ENCODE measurements at places on chromosomes 12 and 14. TPM values are rescaled to one million over a fixed set of nuclear protein-coding genes. Genes with fewer than 3 reads are reported as not detected.

The WDR89 gene
- 8.7 TPM for total RNA-seq

The KRT81 gene
- total RNA-seq: not detected

- peak; percentile 64 for DNase-seq
These were observed 75.4 kb upstream of the PWP1 start for GRCh38 chr12:107610021-107610859.

DNA sequence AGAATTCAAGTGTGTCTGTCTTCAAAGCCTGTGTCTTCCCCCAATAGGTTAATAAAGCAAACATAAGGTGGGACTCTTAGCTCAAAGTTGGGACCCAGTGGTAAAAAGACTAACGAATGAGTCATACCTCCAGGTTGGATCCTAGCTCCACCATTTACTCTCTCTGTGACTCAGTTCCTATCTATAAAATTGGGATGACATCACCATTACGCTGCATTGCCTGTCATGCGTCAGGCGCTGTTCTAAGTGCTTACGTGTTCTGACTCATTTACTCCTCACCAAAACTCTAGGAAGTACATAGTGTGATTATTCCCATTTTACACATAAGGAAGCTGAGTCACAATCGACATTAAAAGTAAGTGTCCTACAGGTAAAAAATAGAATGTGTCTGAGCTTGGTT, 915.8 kb downstream of the VRK1 start:
- DNase-seq: no peak

- no peak for DNase-seq
These were observed 113.8 kb downstream of the ANO6 start for GRCh38 chr12:45329702-45330101.

DNA sequence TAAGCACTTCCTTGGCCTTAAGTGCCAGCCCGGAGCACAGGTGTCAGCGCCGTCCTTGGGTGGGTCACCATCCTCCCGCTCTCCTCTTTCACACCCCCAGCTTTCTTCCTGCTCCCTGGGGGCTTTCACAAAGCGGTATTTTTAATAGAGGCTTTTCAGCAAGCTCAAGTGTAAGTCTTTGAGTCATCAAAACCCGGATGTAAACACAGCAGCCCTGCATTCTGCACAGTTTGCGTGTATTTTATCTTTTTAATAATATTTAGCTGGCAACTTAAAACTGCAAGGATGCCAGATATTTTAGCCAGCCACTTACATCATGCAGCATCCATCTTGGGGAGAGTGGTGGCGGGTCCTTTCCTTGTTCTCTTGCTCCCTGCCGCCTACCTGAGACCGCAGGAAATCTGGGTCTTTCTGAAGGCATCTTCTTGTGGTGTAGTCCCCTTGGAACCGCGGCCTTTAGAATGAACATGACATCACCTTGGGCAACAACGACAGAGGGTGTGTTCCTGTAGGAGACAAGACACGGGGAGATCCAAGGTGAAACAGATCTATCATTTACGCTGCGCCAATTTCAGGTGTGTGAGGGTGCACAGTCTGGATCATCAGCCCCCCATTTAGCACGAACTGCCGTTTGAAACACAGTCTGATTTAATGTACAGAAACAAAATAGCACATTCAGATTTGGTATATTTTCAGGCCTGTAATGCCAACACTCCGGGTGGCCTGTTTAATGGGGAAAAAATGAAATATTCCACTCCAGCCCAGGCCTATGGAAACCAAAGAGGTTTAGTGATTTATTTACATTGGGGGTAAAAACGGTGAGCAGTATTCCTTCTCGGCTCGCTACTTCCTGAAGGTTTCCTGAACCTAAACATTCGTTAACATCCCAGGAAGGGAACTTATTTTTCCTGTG, 12.5 kb upstream of the IRF2BPL start:
- DNase-seq: no peak

DNA sequence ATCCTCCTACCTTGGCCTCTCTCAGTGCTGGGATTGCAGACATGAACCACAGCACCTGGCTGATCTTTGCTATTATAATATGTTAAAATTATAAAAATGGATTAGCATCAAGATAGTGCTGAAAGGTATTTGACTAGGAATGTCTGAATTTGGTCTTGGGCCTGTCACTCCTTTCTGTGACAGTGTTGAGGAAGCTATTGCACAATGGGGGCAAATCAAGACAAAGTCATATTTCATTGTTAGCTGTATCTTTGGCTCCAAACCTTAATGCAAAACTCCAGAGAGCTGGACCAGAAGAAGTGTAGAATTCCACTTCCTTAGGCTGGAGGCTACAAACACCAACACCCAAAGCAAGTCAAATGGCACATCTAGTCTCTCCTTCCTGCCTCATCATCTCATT, 42.2 kb downstream of the ZCRB1 start:
- DNase-seq: no peak

DNA sequence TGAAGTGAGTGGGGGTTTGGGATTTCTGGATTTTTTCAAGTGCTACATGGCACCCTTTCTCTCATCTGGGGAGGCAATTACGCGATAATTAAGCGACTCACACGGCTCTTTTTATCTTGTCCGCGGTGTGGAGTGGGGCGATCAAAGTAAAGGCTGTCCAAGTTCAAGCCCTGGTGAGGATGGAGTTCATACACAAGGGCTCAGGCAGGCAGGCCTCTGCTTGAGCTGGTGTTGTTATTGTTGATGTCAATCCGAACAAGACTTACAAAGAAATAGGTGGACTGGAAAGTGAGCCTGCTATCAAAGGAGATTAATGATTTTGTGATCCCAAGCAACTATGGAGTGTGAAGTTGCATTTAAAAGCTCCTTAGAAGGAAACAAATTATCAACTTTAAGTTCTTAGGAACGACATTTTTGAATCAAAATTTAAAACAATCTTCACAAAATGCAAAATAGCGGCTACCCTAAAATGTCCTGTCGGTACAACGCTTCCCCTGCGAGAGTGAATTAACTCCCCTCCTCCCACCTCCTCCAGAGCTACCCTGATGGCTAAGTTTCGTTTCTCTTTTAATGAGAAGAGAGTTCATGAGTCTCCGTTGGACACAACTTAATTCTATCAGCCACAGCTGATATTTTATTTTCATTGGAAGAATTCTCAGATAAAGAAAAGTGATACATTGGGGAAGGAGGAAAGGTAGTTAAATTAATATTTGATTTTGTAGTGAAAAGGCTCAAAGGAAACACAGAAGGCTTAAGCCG, 5.9 kb downstream of the FOXA1 start:
- DNase-seq: no peak

GRCh38 chr14:28831126-28831525, 64.5 kb downstream of the FOXG1 start:
- DNase-seq: no peak

The VDR gene
- total RNA-seq: not detected

GRCh38 chr12:457676-458075, 2.1 kb upstream of the B4GALNT3 start:
- DNase-seq: no peak

The RFLNA gene
- total RNA-seq: 0.20 TPM

- peak; percentile 19 for DNase-seq
These were observed 49.7 kb upstream of the ARHGAP5 start for GRCh38 chr14:32027255-32027939.

DNA sequence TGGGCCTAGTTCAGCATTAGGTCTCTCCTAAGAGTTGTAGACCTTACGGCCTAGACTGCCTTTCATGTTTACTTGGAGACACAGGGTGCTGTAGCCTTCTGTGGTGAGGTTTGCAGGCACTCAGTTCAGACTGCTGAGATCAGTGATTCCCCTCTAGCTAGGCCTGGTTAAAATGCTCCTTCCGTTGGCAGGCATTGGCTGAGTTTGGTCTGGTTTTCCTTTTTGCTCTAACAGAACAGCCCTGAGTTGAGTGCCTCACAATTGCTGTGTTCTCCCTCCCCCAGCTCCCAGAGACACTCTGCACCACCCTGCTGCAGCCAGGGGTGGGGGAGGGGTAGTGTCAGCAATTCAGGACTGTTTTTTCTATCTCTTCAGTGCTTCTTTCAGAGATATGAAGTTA, 178.9 kb upstream of the DYRK2 start:
- no peak for DNase-seq

GRCh38 chr12:10015450-10015849, 5.0 kb downstream of the CLEC12B start:
- no peak for DNase-seq

- no peak for DNase-seq
These were observed 126.1 kb downstream of the PELI2 start for GRCh38 chr14:56244138-56244789.

The SMCO2 gene
- 0.22 TPM for total RNA-seq

DNA sequence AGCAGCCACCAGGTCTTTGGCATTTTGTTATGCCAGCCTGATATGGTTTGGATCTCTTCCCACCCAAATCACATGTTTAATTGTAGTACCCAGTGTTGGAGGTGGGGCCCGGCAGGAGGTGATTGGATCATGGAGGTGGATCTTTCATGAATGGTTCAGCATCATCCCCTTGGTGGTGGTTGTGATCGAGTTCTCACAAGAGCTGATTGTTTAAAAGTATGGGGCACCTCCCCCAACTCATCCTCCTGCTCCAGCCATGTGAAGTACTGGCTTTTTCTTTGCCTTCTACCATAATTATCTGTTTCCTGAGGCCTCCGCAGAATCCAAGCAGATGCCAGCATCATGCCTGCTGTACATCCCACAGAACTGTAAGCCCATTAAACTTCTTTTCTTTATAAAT, 12.8 kb upstream of the PRKD1 start:
- no peak for DNase-seq

DNA sequence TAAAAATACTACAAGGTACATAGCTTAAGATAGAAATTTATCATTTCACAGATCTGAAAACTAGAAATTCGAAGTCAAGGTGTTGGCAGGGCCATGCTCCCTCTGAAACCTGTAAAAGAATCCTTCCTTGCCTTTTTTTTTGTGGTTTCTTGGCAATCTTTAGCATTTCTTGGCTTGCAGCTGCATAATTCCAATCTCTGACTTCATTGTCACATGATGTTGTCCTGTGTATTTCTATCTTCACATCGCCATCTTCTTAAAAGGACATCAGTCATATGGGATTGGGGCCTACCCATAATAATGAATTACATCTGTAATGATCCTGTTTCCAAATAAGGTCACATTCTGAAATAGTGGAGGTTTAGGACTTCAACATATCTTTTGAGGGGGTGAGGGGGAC, 250.4 kb downstream of the TMTC2 start:
- no peak for DNase-seq

- DNase-seq: no peak
These were observed 102.0 kb downstream of the SLC6A15 start for GRCh38 chr12:84810611-84811010.

The DNAJC22 gene
- total RNA-seq: 0.87 TPM

The TOGARAM1 gene
- 15.1 TPM for total RNA-seq

The NTS gene
- total RNA-seq: under 0.01 TPM

DNA sequence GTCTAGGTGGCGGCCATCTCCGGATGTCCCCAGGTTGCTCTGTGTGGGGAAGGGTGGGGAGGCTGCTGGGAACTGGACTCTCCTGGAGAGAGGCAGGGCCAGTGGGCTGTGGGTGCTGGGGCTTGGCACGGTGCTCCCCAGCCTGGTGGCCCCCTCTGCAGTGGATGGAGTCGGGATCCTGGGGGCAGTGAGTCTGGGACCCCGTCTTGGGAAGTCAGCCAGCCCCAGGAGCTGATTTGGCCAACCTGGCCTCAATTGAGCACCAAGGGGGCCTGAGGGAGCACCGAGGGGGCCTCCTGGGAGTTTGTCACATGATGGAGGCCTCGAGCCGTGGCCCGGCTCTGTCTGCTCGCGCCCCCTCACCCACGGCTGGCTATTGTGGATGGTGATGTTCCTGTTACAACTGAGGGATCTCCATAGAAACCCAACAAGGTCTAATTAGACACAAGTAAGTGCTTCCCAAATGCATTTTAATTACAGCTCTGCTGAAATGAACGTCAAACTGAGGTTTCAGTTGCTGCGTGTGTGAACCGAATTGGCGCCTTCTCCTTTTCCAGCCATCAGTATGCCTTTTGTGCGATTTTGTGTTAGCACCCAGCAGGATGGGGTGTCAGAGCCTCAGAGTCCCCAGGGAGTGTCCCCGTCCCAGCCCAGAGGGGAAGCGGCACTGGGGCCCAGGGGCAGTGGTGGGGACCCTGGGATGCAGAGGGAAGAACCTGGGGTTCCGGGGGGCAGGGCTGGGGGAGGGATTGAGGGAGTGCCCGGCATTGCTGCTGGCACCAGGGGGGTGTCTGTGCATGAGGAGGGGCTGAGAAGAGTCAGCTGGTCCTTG, 71.8 kb downstream of the KIF26A start:
- DNase-seq: no peak

DNA sequence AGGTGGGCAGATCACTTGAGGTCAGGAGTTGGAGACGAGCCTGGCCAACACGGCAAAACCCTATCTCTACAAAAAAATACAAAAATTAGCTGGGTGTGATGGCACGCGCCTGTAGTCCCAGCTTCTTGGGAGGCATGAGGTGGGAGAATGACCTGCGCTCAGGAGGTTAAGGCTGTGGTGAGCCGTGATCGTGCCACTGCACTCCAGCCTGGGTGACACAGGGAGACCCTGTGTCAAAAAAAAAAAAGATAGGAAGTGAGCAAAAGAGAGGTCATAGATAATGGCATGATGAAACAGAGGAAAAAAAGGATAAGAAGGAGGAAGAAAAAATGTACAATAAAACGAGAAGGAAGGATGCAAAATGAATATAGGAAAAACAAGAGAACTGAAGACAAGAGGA, 159.5 kb downstream of the ETV6 start:
- no peak for DNase-seq

GRCh38 chr14:63939006-63939270, 86.1 kb downstream of the SYNE2 start:
- DNase-seq: no peak

GRCh38 chr14:64123241-64123822, 170.8 kb downstream of the ESR2 start:
- DNase-seq: no peak

The KRT3 gene
- total RNA-seq: not detected

The KRT77 gene
- not detected for total RNA-seq

GRCh38 chr12:42507565-42507964, 82.0 kb downstream of the PRICKLE1 start:
- no peak for DNase-seq

GRCh38 chr12:71797531-71797930, 42.0 kb upstream of the TBC1D15 start:
- no peak for DNase-seq

GRCh38 chr14:77037938-77038568, 9.5 kb upstream of the IRF2BPL start:
- DNase-seq: no peak

The TSPAN31 gene
- total RNA-seq: 62.5 TPM

DNA sequence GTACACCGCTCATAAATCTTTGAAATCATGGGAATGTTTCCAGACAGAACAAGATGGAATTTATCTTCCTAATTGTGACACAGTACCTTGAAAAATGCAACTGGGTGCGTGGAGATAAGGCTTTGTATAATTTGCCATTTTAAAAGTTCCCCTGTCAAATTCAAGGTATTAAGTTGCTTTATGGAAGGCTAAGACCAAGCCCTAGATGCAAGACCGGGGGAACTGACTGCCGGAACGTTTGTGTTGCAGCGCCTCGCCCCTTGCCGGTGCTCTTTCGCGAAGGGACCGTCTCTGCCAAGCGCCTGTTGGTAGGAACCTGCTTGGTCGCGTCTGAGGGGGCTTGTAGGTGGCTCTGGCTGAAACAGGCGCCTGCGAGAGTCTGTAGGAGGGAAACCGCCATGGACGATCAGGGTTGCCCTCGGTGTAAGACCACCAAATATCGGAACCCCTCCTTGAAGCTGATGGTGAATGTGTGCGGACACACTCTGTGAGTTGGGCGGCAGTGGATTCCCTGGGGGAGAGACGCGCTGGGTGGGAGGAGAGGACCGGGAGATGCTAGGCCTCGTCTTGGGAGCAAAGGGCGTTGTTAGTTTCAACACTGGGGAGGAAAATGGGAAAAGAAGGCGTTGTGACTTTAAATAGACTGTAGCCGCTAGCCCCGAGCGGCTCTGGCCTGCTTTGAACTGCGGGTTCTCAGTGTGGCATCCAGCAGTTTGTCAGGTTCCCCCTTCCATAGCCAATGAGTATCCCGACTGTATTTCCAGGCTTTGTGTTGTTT, at the start of gene MNAT1:
MNAT1 (plus strand) TSS at position 297 of the 778 bp plus-strand sequence; CDS start at position 399, 102 bp downstream.
- DNase-seq: peak; percentile 88

The SERPINA5 gene
- under 0.01 TPM for total RNA-seq

All from lung microvascular endothelial cell (primary cell).